ENCODE measurements at places on chromosomes 3 and 15.
A peak's percentile ranks its signal among the peaks of the same experiment; 100 is the strongest.

GRCh38 chr15:99965376-99965775, 232.1 kb upstream of the LYSMD4 start:
- peak; percentile 25 for DNase-seq

DNA sequence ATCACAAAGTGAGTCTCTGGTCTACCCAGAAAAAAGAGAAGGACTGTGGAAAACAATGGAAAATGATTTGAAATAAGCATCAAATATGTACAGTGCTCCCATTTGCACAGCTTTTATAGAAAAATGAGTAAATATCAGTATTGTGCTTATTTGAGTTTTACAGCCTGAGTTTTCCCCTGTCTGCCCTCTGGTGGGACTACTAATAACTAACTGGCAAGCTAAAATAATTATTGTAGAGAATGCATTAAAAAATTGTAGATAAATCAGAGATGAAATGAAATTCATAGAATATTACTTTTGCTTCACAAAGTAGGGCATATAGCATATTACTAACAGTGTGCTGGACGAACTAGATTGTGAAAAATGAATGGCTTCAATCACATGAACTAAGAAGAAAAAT, 287.1 kb downstream of the NAALADL2 start:
- no peak for DNase-seq

- DNase-seq: no peak
Measured at GRCh38 chr15:38879909-38880471, 315.4 kb upstream of the RASGRP1 start.

- DNase-seq: peak; percentile 14
Measured at GRCh38 chr15:31228011-31228484, 98.6 kb upstream of the KLF13 start.

GRCh38 chr15:93917181-93917580, 314.2 kb upstream of the MCTP2 start:
- DNase-seq: no peak

GRCh38 chr3:64058566-64058965, 35.3 kb upstream of the PSMD6 start:
- no peak for DNase-seq

DNA sequence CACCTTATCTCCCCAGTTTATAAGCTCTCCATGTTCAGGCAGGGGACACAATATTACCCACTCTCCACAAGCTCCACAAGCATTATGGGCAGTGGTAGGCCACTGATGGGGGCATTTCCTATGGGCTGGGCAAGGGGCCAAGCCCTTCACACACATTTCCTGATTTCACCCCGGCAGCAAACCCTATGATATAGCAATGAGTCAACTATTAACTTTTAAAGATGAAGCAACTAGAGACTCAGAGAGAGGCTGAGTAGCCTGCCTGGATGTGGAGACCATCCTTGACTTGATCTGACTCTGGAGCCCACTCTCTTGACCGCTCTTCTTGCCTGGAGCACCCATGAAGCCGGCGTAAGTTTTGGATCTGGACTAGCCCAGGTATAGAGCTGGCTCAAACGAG, 27.4 kb downstream of the FOXL2NB start:
- DNase-seq: no peak

GRCh38 chr3:80010021-80010571, 242.3 kb upstream of the ROBO1 start:
- DNase-seq: no peak

DNA sequence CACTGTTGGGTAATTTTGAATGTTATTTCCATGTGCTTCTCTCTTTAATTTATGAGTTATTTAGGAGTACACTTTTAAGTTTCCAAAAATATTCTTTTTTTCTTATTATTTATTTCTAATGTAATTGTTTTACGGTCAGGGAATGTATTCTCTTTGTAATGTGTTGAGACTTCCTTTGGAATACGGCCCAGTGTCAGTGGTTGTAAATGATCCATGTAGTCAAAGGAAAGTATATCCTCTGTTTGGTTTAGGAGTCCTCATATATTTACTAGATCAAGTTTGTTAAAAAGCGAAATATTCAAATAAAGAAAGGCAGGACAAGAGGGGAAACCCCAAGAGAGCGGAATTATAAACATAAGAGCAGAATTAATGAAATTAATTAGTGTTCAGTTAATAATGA, 49.0 kb upstream of the ADGRG7 start:
- DNase-seq: no peak

DNA sequence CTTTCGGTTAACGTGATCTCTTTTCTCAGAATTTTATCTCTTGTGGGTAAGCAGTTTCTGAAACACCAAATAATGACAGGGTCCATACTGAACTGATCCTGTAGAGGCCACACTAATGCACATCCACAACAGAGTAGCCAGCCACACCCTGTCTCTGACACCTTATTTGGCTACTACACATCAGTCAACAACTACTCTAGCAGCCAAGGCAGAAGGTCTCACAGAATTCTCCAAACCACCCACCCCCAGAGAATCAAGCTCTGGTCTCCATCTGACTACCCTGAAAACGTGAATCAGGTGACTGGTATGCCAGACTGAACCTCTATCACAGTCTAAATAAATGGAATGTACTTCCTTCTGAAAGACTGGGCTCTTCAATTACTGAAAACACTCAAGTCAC, 38.0 kb downstream of the EDC3 start:
- no peak for DNase-seq

- no peak for DNase-seq
Measured at GRCh38 chr3:13600950-13601691, 52.2 kb downstream of the FBLN2 start.

DNA sequence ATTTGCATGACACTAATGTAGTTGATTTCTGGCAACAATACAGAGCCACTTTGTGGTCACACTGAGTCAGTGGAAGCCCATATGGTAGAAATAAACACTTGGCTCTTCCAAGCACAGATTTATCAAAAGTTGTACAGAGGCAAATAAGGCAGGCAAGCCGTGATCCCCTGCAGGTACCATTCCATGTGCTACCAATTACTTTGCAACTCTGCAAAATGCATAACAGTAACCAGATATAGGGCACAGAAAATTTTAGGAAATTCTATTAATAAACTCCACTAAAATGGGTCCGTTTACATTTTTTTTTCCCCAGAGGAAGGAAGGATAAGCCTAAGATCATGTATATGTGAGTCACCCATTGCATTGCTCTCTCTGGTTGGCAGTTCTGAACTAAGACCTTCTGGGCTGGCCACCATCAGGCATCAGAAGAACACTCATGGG, 103.1 kb upstream of the PTX3 start:
- DNase-seq: no peak

DNA sequence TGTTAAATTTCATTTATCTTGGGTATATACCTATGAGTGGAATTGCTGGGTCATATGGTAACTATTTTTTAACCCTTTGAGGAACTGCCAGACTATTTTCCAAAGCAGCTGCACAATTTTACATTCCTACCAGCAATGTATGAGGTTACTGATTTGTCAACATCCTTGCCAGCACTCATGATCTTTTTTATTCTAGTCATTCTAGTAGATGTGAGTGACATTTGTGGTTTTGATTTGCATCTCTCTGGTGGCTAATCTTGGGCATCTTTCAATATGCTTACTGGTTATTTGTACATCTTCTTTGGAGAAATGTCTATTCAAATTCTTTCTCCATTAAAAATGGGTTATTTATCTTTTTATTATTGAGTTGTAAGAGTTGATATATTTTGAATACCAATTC, 21.3 kb upstream of the LRRC58 start:
- DNase-seq: no peak

DNA sequence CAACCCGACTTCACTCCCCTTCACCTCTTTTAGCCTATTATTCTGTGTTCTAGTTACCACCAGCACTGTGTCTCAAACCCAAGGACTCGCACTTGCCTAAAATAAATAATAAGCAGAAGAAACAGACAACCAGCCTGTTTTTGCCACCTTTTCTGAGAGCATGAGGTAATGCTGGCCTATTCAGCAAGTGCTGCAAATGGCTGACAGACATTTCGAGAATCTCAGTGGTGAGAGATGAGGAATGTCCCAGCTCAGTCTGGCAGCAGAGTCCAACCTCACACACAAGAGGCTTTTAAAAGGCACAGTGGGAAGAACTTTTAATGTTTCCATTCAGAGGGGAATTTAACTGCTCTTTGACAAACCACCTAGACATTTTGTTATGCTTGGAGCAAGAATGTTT, 143.3 kb upstream of the GMNC start:
- no peak for DNase-seq

Data from sciatic nerve (tissue), 2 donors.